Activated naive CD4-positive, alpha-beta T cell (primary cell): ENCODE measurements at places on chromosomes 7 and 10.

DNA sequence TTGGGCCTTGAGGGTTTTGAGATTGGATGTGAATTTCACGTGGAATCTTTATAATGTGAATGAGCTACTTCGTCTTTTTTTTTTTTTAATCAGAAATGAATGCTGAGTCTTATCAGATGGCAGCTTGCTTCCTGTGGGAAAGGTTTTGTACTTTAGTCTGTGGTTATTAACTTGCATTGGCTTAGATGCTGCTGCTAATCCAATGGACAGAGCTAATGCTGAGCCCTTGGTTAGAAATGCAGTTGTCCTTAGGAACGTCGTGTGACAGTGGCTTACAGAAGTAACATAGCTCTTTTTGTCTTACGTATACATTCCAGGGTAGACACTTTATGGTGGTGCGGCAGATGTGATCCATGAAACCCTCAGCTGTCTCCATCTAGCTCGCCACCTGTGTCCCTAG lies 32.8 kb downstream of the ADCY1 start:
- no peak for DNase-seq

DNA sequence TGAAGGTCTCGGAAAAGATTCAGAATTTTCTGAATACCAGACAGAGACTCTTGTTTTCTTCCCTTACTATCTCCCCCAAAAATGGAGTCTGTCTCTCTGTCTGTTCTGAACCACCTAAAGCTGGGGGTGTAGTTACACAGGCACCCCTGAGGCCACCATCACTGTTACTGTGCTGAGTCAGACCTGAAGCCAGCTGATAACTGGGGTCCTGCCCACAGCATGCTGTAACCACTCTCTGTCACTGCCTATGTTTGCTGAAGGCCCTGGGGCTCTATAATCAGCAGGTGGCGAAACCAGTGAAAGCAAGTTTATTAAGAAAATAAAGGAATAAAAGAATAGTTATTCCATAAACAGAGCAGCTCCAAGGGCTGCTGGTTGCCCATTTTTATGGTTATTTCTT lies 575.2 kb upstream of the POT1 start:
- no peak for DNase-seq

- no peak for DNase-seq
Observed at GRCh38 chr10:13894412-13895093, 307.8 kb downstream of the PRPF18 start.

DNA sequence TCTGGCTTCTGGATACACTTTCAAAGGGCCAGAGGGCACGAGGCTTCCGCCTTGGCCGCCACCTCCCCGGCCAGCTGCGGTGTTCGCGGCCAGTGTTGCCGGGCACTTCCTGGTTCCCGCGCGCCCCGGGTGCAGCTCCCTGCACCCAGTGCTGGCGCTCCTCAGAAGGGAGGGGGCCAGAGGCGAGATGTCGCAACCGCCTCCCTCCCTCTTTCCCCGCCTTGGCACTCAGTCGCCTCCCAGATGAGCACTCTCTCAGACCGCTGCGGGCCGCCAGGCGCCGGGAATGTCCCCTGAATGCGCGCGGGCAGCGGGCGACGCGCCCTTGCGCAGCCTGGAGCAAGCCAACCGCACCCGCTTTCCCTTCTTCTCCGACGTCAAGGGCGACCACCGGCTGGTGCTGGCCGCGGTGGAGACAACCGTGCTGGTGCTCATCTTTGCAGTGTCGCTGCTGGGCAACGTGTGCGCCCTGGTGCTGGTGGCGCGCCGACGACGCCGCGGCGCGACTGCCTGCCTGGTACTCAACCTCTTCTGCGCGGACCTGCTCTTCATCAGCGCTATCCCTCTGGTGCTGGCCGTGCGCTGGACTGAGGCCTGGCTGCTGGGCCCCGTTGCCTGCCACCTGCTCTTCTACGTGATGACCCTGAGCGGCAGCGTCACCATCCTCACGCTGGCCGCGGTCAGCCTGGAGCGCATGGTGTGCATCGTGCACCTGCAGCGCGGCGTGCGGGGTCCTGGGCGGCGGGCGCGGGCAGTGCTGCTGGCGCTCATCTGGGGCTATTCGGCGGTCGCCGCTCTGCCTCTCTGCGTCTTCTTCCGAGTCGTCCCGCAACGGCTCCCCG lies at the start of gene FFAR4:
TSS of gene FFAR4 (plus strand) at position 231 of the 842 bp plus-strand sequence. CDS start at position 287, 56 bp downstream.
- no peak for DNase-seq

- DNase-seq = no peak
Observed at GRCh38 chr7:157828881-157829280, 492.1 kb downstream of the DNAJB6 start.

DNA sequence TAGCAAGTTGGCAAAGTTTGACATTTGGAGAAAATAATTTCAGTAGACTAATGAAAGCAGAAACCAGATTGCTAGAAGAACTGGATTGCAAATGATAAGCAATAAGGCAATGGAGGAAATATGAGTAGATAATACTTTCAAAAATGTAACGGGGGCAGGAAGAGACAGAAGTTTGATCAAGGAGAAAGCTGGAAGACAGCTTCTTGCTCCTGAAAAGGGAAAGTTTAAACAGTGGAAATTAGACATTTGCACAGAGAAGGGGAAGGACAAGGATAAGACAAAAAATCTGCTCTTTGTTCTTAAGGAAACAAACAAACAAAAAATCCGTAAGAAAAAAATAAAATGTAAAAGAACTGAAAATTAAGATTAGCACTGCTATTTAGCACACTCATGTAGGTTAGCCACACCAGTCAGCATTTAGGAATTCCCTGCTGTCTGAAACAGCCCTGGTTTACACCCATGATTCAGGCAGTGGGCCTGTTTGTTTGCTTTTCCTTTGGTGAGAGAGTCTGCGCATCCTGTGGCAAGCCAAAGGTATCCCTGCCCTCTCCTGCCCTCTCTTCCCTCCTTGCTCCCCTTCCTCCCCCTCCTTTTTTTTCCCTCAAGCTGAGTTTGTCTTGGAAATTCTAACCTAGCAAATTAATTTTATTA lies 104.3 kb upstream of the CAV2 start:
- DNase-seq = no peak

- DNase-seq = no peak
Observed at GRCh38 chr7:36281945-36282717, 107.5 kb upstream of the ANLN start.

DNA sequence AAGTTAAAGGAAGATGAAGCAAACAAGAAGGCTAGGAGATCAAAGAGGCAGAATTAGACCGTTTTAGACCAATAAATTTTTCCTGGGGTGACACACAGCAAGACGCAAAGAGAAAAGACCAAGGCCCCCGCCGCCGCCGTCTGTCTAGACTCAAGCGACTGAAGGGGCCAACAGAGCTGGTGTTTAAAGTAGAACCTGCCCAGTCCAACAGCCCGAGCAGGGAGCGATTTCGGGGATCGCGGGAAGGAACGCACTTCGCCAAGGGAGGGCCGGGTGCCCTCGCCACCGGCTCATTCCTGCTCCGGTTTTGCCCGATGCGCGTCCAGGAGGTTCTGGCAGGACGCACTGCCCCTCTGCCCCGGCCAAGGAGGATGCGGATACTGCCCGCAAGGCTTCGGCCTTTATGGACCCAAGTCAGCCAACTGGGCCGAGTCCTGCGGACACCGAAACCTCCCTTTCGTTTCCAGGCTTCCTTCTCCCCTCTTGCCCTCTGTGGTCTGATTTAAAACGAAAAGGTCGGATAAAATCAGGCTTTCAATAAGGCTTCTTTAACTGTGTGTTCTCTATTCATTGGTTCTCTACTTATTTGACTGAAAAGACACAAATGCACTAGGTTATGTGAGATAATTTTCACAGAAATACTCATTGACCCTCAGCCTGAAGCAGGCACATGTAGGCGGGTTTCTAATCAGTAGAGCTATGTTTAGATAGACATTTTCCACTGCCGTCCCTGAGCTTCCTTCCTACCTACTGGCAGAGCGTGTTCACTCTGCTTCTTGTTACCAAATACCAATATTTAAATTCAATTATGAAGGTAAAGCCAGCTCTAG lies 2.2 kb upstream of the HOXA7 start:
- DNase-seq = no peak

DNA sequence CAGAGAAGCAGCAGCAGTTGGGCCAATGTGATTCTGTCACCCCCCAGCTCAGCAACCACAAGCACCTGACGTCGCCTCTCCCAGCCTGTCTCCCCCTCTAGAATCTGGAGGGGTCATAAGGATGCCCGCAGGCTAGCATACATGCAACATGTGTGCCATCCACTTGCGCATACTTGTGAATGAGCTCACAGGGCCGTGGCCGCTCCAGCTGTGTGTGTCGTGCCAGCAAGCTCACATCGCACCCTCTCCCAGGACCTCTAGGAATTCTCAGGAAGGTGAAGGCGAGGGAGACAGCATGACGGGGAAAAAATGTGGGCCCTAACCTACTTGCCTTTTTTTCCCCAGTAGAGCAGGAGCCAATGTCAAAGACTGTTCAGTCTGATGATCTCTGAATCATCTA lies 80.3 kb downstream of the STRA8 start:
- DNase-seq = no peak

GRCh38 chr7:44072364-44073231 lies 7.2 kb upstream of the PGAM2 start:
- DNase-seq = no peak

- no peak for DNase-seq
Observed at GRCh38 chr10:86068231-86069054, 298.2 kb downstream of the GRID1 start.

DNA sequence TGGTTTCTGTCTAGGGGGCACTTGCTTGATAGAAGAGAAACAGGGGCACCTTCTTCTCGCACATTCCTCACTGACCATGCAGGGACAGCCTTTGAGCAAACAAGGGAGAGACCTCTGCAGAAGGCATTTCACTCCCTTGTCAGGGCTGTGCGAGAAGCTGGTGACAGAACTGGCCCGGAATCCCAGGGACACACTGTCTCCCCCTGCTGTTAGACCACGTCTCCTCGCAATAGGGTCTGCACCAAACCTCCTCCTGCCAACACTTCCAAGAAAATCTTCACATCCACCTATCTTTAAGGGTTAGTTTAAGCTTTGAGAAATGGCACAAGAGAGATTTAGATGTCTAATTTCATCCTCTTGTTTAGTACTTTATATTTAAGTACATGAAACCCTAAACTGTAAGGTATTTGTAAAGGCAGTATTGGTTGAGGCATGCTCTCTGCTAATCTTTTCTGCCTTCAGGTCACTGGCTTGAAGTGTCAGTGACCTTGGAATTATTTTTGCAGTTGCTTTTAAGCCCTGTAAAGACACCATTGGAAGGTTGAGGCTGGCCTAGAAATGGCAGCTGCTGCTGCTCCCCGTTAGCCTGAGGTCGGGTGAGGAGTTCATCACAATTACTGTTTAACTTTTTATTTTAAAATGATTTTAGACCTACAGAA lies 37.0 kb downstream of the RBM20 start:
- DNase-seq = no peak

GRCh38 chr10:52652431-52653262 lies 119.9 kb downstream of the MBL2 start:
- no peak for DNase-seq

- no peak for DNase-seq
Observed at GRCh38 chr10:4035599-4035945, 250.6 kb upstream of the KLF6 start.

- no peak for DNase-seq
Observed at GRCh38 chr10:104218751-104219150, 13.4 kb downstream of the CFAP43 start.

- no peak for DNase-seq
Observed at GRCh38 chr10:89525556-89525955, 9.8 kb downstream of the SLC16A12 start.

GRCh38 chr10:120514035-120514620 lies 57.1 kb downstream of the PLPP4 start:
- no peak for DNase-seq

DNA sequence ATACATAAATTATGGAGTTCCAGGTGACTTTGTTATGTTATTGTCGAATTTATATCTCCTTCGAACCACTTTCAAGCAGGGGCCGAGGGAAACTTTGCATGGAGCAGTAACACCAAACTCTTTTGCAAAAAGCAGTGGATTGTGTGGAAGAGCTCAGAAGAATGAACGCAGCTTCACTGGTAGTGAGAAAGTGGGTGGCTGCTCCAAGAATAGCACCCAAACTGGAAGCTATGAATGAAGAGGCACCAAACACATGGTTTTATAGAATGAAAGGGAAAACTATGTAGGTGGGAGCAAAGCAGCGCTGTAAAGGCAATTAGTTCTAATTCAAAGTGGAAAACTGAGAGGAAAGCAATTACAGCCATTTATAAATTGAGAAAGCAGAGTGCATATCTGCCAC lies 67.2 kb downstream of the CTTNBP2 start:
- DNase-seq = no peak

- no peak for DNase-seq
Observed at GRCh38 chr10:86260564-86260963, 106.0 kb downstream of the GRID1 start.

DNA sequence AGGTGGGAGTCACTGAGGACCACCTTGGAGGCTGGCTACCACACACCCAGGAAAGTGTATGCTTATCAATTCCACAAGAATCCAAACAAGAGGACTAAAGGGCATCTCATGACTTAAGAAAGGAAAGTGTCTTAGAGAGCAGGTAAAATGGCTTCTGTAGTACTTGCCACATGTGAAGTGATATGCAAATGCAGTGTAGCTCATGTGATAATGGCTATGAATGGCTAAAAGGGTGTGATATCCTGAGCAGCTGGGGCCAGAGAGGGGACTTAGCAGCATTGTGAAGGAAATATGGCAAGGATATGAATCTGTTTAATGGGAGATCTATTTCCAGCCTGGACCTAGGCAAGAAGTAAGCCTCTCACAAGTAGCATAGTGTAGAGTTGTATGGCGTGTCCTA lies 90.5 kb downstream of the BUB3 start:
- no peak for DNase-seq

DNA sequence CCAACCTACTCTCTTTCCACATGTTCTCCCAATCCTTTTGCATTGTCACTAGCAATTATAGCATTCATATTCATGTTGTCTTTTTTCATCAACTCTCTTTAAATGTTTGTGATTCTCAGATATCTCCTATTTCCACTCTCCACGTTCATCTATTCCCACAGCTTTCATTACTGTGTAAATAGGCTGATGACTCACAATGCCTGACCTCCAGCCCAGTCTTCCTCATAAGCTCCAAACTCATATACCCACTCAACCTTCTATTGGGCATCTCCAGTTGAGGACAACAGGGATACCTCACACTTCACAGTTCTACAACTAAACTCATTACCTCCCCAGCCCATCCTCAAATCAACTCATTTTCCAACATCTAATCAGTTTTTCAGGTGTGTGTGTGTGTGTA lies 194.1 kb downstream of the DGKI start:
- DNase-seq = no peak

DNA sequence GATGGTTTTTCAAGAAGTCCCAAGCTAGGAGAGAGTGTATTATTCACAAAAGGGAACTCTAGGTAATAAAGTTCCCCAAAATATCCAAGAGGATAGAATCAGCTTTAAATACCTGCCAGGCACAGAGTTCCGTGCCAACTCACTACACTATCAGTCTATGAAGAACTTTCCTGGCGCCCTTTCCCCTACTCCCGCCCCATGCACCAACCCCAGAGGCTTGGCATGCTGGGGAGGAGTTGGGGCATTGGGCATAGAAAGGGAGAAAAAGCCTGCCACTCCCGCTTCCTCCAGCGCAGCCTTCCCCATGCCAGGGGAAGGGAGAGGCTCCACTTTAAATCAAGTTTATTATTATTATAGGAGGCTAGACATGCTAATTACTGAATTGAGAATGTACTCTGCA lies 54.9 kb downstream of the ZNF800 start:
- no peak for DNase-seq

GRCh38 chr10:43574001-43574892 lies at the start of gene ZNF239:
Gene ZNF239 (minus strand): TSS chr10:43574616. CDS start chr10:43558079, 16,537 bp downstream.
- peak; percentile 48 for DNase-seq
